ENCODE measurements at places on chromosomes 2 and 18. TPM values are rescaled to one million over a fixed set of nuclear protein-coding genes. Genes with fewer than 3 reads are reported as not detected.

Gene GALR1
- not detected for total RNA-seq

Gene DNAH6
- 0.10 TPM for total RNA-seq

Gene ATP8B1
- 38.7 TPM for total RNA-seq

Gene IL1R2
- total RNA-seq = not detected

Gene MRPL30
- 23.1 TPM for total RNA-seq

Gene ACADL
- total RNA-seq = not detected

Gene SPC25
- 5.6 TPM for total RNA-seq

Gene PJVK
- 7.4 TPM for total RNA-seq

Gene GKN2
- total RNA-seq = not detected

Gene MSTN
- 0.89 TPM for total RNA-seq

All from osteocyte (in vitro differentiated cells).